GM12878 (cell line): ENCODE measurements at places on chromosomes 5 and 9. TPM values are rescaled to one million over a fixed set of nuclear protein-coding genes. Genes with fewer than 3 reads are reported as not detected.

KCNIP1 gene
- total RNA-seq = not detected in 2 replicates

- no peak for DNase-seq
These were observed 3.6 kb downstream of the RXRA start for GRCh38 chr9:134329886-134330285.

ADCY2 gene
- 0.26 and 0.27 TPM in 2 replicates for total RNA-seq

SLC25A46 gene
- total RNA-seq = 66.6 and 68.7 TPM in 2 replicates

- no peak for DNase-seq
These were observed 63.3 kb downstream of the INSL6 start for GRCh38 chr9:5122116-5122515.
